Esophagus muscularis mucosa (tissue), 4 donors: ENCODE measurements at places on chromosomes 2 and 18. TPM values are rescaled to one million over a fixed set of nuclear protein-coding genes. Genes with fewer than 3 reads are reported as not detected.

- no peaks in the 10 kb centered on the region for H3K27me3 ChIP-seq
- no peak for DNase-seq
- no peak overlapping the region for H3K27ac ChIP-seq
- H3K4me3 ChIP-seq: no peak overlapping the region
These were observed 3.6 kb downstream of the TEX51 start for GRCh38 chr2:126902152-126902835.

- H3K4me3 ChIP-seq: peak overlapping the region; percentile 53
- H3K4me1 ChIP-seq: no peaks in the 10 kb centered on the region
These were observed 166.2 kb downstream of the TCF4 start for GRCh38 chr18:55421615-55422419.

DNA sequence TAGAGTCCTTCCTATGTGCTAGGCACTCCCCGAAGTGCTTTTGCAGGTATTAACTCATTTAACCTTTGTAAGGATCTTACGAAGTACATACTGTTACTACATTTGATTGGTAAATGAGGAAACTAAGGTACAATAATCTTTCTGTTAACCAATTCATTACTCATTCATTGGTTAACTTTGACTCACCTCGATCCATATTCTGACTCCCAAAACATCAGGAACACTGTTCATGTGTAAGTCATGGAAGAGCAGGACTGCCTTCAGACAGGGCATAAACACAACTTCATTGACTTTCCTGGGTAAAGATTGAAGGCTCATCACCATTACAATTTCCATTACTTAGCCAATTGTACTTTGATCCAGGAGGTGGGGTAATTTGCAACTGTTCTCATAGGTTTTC, 40.6 kb downstream of the NAPG start:
- H3K27ac ChIP-seq: no peak overlapping the region
- no peaks in the 10 kb centered on the region for H3K4me1 ChIP-seq
- DNase-seq: no peak

- no peak overlapping the region for H3K4me3 ChIP-seq
- no peaks in the 10 kb centered on the region for H3K27me3 ChIP-seq
- peak; percentile 82 for DNase-seq
- peaks cover 35% of the 10 kb centered on the region for H3K4me1 ChIP-seq
These were observed 2.3 kb upstream of the PTPN18 start for GRCh38 chr2:130353291-130354138.

GRCh38 chr18:23523429-23524212, 20.3 kb downstream of the RMC1 start:
- H3K4me1 ChIP-seq: no peaks in the 10 kb centered on the region
- H3K27me3 ChIP-seq: no peaks in the 10 kb centered on the region
- H3K4me3 ChIP-seq: no peak overlapping the region
- no peak overlapping the region for H3K27ac ChIP-seq

- no peak overlapping the region for H3K27ac ChIP-seq
- H3K4me1 ChIP-seq: no peaks in the 10 kb centered on the region
- no peak overlapping the region for H3K4me3 ChIP-seq
- DNase-seq: no peak
- no peaks in the 10 kb centered on the region for H3K27me3 ChIP-seq
These were observed 10.0 kb upstream of the D2HGDH start for GRCh38 chr2:241724259-241724974.

GRCh38 chr2:73386342-73386868, 769 bp downstream of the ALMS1 start:
- H3K27me3 ChIP-seq: no peaks in the 10 kb centered on the region
- H3K4me1 ChIP-seq: peaks cover 21% of the 10 kb centered on the region
- H3K27ac ChIP-seq: peak overlapping the region; percentile 94
- DNase-seq: no peak
- peak overlapping the region; percentile 78 for H3K4me3 ChIP-seq
- H3K36me3 ChIP-seq: no peaks in the 10 kb centered on the region

GRCh38 chr2:110931648-110932047, 189.1 kb upstream of the BCL2L11 start:
- DNase-seq: no peak
- H3K4me1 ChIP-seq: no peaks in the 10 kb centered on the region
- H3K4me3 ChIP-seq: no peak overlapping the region
- no peaks in the 10 kb centered on the region for H3K36me3 ChIP-seq
- no peak overlapping the region for H3K27ac ChIP-seq
- H3K27me3 ChIP-seq: no peaks in the 10 kb centered on the region

- H3K4me1 ChIP-seq: peaks cover 37% of the 10 kb centered on the region
- H3K27me3 ChIP-seq: peaks cover 46% of the 10 kb centered on the region
- peak overlapping the region; percentile 51 for H3K4me3 ChIP-seq
- peaks cover 13% of the 10 kb centered on the region for H3K36me3 ChIP-seq
These were observed 10.4 kb downstream of the NR4A2 start for GRCh38 chr2:156322051-156322685.

DNA sequence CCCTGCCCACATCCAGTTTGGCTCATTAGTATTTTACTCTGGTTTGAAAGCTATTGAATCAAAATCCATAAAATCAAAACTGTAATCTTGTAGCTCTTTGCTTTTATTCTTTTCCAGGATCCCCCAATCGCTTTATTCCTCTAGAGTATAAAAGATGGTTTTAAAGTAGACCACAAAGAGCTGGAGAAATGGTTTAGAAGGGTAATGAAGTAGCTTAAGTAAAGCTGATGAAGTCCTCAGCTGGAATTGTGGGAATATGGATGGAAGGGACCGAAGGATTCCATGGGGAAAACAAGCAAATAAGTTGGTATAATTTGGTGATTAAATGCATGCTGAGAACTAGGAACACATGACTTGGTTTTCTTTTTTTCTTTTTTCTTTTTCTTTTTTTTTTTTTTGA, 12.3 kb downstream of the ARHGAP28 start:
- no peak overlapping the region for H3K27ac ChIP-seq
- DNase-seq: no peak
- no peak overlapping the region for H3K4me3 ChIP-seq
- no peaks in the 10 kb centered on the region for H3K4me1 ChIP-seq

GRCh38 chr2:167198576-167198975, 310.3 kb downstream of the XIRP2 start:
- H3K4me3 ChIP-seq: no peak overlapping the region
- no peak for DNase-seq
- H3K27me3 ChIP-seq: no peaks in the 10 kb centered on the region
- no peaks in the 10 kb centered on the region for H3K36me3 ChIP-seq
- peaks cover 11% of the 10 kb centered on the region for H3K4me1 ChIP-seq
- no peak overlapping the region for H3K27ac ChIP-seq

GRCh38 chr2:140063356-140063755, 1283.2 kb upstream of the NXPH2 start:
- no peaks in the 10 kb centered on the region for H3K27me3 ChIP-seq
- no peaks in the 10 kb centered on the region for H3K36me3 ChIP-seq
- H3K4me1 ChIP-seq: no peaks in the 10 kb centered on the region
- H3K27ac ChIP-seq: no peak overlapping the region
- no peak overlapping the region for H3K4me3 ChIP-seq

DNA sequence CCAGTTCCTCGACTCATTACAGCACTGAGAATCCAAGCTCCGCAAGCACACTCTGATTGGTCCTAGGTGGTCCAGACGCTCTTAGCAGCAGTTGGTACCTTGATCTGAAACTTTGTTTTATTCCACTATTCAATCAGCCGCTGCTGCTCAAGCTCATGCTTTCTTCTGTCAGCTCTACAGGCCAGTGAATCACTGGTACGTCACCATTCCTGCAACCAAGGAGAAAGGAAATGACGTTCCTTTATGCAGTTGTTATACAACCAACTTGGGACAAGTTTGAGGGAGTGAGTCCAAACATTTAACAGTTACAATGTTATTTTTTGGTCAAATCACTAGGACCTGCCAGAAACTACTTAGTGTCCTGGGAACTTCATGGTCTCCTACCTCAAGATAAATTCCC, 398.8 kb upstream of the TMEFF2 start:
- no peak for DNase-seq
- no peaks in the 10 kb centered on the region for H3K4me1 ChIP-seq
- no peaks in the 10 kb centered on the region for H3K27me3 ChIP-seq
- no peak overlapping the region for H3K4me3 ChIP-seq
- H3K27ac ChIP-seq: no peak overlapping the region
- H3K36me3 ChIP-seq: no peaks in the 10 kb centered on the region

GRCh38 chr2:140526575-140526974, 1604.2 kb downstream of the LRP1B start:
- H3K36me3 ChIP-seq: no peaks in the 10 kb centered on the region
- no peak for DNase-seq
- H3K27ac ChIP-seq: no peak overlapping the region
- no peak overlapping the region for H3K4me3 ChIP-seq
- H3K4me1 ChIP-seq: no peaks in the 10 kb centered on the region

- no peak overlapping the region for H3K4me3 ChIP-seq
- H3K27ac ChIP-seq: no peak overlapping the region
These were observed 50.0 kb downstream of the HDHD2 start for GRCh38 chr18:47100212-47100831.

DNA sequence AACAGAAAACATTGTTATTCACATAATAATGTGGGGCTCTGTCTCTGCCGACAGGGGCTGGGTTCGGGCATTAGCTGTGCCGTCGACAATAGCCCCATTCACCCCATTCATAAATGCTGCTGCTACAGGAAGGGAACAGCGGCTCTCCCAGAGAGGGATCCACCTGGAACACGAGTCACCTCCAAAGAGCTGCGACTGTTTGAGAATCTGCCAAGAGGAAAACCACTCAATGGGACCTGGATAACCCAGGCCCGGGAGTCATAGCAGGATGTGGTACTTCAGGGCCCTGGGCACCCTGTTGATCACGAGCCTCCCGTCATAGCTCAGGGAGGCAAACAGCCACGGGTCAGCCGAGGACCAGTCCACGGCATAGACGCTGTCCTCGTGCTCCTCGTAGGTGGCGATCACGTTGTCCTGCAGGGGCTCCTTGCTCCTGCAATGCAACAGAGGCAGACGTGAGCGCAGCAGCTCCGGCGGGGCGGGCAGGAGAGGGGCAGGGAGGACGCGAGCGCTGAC, 188.5 kb downstream of the EIPR1 start:
- no peak overlapping the region for H3K4me3 ChIP-seq
- no peak for DNase-seq
- H3K27ac ChIP-seq: no peak overlapping the region
- no peaks in the 10 kb centered on the region for H3K27me3 ChIP-seq
- peaks cover 25% of the 10 kb centered on the region for H3K36me3 ChIP-seq
- no peaks in the 10 kb centered on the region for H3K4me1 ChIP-seq

- no peaks in the 10 kb centered on the region for H3K36me3 ChIP-seq
- H3K4me3 ChIP-seq: no peak overlapping the region
- DNase-seq: no peak
- H3K27me3 ChIP-seq: no peaks in the 10 kb centered on the region
- no peak overlapping the region for H3K27ac ChIP-seq
- no peaks in the 10 kb centered on the region for H3K4me1 ChIP-seq
These were observed 95.2 kb upstream of the CD302 start for GRCh38 chr2:159892990-159893810.

- DNase-seq: no peak
- H3K4me1 ChIP-seq: no peaks in the 10 kb centered on the region
- H3K36me3 ChIP-seq: no peaks in the 10 kb centered on the region
- H3K27ac ChIP-seq: no peak overlapping the region
- H3K27me3 ChIP-seq: no peaks in the 10 kb centered on the region
These were observed 53.0 kb downstream of the ASXL2 start for GRCh38 chr2:25825238-25825637.

DNA sequence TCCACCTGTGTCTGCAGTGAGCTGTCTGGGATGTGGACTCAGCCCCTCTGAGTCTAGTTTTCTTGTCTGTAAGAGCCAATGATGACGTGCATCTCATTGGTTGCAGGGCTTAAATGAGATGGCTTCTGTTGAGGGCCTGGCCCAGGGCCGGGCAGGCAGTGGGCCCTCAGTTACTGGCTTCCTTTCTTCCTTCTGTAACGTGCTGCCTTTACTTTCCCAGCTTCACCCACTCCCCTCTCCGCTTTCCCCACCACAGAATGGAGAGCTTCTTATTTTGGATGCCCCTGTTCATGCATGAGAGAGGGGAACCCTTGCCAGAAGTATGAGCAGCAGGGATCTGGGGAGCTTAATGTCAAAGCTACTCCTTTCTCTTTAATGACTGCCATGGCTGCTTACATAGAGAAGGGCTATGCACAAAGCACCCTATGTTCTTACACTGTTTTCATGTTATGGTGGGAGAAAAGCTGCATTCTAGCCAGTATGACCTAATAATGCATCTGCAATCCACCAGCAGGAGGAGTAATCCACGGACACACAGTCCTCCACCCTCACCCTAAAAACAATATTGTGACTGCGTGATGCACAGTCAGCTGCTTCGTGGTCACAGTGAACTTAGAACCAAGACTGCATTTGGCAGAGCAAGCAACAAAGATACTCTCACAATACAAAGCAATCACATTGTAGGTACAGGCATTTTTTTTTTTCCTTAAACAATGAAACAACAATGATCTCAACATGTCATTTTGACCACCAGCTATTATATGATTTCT, 37.2 kb downstream of the CREG2 start:
- no peak for DNase-seq
- no peak overlapping the region for H3K27ac ChIP-seq
- H3K36me3 ChIP-seq: no peaks in the 10 kb centered on the region
- H3K4me3 ChIP-seq: no peak overlapping the region
- no peaks in the 10 kb centered on the region for H3K4me1 ChIP-seq

DNA sequence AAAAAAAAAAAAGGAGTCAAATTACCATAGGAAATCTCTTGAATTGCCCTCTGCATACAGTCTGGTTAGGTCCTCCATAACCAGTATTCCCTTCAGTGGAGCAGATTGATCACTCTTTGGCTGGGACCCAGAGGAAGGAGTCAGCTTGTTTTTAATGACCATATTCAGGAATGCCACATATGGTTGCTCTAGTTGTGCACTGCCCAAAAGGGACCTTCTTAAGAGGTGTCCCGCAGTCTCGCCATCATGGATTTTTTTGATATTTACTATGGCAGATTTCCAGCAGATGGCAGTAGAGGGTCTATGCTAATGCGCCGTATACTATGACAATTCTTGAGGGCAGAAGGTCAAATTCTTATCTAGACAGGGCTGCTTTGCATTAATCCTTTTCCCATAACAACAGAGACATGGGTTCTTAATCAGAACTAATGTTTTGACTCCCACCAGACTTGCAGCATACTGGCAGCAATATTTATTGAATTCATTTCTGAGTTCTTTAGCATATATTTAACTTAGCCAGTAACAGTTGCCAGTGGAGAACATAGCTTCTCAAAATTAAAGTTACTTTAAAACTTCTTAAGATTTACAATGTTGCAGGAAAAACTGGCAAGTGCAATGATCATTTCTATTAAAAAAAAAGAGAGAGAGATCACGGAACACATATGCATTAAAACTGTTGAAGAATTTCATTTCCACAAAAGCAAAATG, 31.8 kb upstream of the INPP4A start:
- DNase-seq: no peak
- H3K4me3 ChIP-seq: no peak overlapping the region
- H3K27ac ChIP-seq: no peak overlapping the region
- no peaks in the 10 kb centered on the region for H3K27me3 ChIP-seq
- no peaks in the 10 kb centered on the region for H3K36me3 ChIP-seq
- peaks cover 5% of the 10 kb centered on the region for H3K4me1 ChIP-seq

- peaks cover 4% of the 10 kb centered on the region for H3K36me3 ChIP-seq
- no peak for DNase-seq
- peak overlapping the region; percentile 82 for H3K4me3 ChIP-seq
- peaks cover 28% of the 10 kb centered on the region for H3K4me1 ChIP-seq
These were observed 1.1 kb downstream of the TTL start for GRCh38 chr2:112483042-112483473.

Gene STAT4
- total RNA-seq: 5.4 TPM

Gene CHRNG
- not detected for total RNA-seq

Gene CNTNAP5
- total RNA-seq: not detected

Gene SERPINB4
- total RNA-seq: not detected

Gene PIEZO2
- 2.4 TPM for total RNA-seq

Gene UGT1A5
- not detected for total RNA-seq

Gene PPP1R1C
- not detected for total RNA-seq

Gene RAMP1
- 287 TPM for total RNA-seq

Gene TMEM200C
- under 0.01 TPM for total RNA-seq

Gene POTEI
- not detected for total RNA-seq

Gene PDE11A
- total RNA-seq: under 0.01 TPM

Gene COL3A1
- 272 TPM for total RNA-seq

Gene PRSS56
- not detected for total RNA-seq
